ENCODE measurements at places on chromosomes 13 and 19.

GRCh38 chr13:94006296-94006695 lies 473.2 kb downstream of the DCT start:
- DNase-seq = no peak

DNA sequence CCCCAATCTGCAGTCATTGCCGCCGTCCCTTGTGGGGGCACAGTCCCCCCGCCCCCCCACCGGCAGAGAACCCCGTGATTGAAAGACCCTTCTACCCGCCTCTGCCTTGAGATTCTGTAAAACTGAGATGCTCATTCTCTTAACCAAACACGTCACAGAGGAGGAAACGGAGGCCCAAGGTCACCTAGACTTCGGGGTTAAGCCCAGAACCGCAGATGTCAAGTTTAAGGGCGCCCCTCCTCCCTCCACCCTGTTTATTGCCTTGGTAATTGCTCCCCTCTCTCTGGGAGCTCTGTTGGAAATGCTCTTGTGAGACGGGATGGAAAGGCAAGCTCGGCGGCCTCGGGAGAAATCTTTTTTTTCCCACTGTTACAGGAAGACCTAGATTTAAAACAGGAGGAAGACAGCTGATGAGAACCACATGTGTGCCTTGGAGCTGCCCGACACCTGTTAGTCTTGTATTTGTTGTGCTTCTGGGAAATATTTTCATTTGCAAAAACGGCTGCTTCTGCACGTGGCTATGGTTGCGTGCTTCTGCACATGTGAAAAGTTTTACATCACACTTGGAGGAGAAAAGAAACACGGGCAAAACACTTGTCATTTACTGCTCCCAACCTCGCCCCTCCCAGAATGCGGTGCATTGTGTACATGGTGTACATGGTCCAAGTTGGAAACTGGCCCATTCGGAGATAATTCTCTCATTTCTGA lies 1.1 kb upstream of the MED26 start:
- DNase-seq = peak; percentile 71

DNA sequence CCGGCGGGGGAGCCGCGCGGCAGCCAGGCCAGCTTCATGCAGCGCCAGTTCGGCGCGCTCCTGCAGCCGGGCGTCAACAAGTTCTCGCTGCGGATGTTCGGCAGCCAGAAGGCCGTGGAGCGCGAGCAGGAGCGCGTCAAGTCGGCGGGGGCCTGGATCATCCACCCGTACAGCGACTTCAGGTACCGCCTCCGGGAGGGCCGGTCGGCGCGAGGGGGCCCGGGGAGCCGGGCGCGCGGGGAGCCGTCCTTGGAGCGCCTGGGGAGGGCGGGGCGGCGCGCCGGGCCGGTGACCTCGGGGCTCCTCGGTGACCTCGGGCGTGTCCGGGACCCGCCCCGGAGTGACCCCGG lies 690 bp downstream of the HCN2 start:
- no peak for DNase-seq

DNA sequence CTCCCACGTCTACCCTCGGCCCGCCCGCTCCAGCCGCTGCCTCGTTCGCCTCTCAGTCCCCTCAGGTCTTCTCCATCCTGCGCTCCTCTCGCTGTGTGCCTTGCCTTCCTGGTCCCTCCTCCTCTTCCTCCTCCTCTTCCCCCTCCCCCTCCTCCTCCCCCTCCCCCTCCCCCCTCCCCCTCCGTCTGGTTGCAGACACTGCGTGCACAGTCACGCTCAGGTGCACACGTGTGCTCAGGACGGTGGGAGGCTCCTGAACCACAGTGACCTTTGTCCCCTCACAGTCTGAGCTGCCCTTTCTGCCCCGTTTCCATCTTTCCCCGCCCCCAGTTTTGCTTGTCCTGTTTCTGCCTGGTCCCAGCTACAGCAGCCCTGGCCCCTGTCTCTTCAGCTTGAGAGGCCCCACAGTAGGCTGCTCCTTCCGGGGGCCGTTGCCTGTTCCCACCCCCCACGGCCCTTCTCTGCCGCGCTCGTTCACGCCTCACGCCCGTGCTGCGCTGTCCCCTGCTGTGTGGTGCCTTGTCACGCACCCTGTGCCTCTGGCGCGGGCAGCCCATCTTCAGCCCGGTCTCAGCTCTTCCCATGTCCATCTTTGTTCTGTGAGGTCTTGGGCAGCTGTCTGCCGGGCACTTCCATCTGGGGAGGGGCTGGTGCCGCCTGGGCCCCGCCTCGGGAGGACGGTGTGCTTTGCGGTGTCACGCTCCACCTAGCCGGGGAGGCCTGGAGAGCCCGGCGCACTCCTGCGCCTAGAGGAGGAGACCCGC lies 13.8 kb upstream of the RPS15 start:
- DNase-seq = peak; percentile 73
